ENCODE measurements at places on chromosomes 4 and X.

GRCh38 chrX:19750783-19751467, 136.5 kb downstream of the SH3KBP1 start:
- DNase-seq: no peak

DNA sequence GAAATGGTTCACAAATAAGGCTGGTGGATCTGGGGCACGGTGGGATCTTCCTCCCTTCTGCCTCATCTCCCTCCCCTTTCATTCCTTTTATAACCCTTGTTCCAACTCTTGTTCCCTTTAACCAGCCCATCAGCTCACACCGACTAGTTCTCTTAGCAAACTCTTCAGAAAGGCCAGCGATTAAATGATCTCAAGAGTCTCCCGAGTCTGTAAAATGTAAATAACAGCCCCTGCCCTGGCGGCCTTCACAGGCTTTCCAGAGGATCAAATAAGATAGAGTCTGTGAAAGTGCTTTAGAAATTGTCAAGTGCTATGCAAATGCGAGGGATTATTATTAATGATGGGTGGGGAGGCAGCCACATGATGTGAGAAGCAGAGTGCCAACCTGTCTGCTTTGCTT, 27.1 kb downstream of the TSC22D3 start:
- DNase-seq: no peak

DNA sequence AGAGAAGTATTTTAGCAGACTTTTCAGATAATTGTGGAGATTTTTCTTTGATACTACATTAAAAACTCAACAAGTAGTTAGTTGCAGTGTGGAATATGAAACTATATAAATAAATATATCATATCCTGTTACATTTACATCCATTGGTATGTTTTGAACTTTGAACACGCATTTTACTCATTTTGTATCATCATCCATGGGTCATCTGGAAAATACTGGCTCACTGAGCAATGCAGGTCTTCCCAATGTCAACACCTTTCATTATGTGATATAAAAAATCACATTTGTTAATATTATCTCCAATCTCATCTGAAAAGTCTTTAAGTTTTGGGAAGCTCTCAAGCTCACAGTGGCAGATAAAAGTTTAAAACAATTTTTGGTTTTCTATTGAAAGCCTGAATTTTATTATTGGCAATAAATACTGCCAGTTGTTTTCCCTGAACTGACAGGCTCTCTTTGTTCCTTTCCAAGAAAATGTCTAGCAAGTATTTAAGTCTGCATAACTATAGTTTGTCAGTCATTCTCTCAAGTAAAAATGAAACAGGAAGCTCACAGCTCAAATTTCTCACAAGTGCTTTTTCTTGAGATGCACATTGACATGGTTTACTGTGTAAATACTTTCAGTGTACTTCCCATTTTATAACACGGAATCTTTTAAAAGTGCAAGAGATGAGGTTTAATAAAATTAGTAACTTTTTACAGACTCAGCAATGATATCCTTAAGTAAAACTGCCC, 183.5 kb upstream of the GPC4 start:
- no peak for DNase-seq

DNA sequence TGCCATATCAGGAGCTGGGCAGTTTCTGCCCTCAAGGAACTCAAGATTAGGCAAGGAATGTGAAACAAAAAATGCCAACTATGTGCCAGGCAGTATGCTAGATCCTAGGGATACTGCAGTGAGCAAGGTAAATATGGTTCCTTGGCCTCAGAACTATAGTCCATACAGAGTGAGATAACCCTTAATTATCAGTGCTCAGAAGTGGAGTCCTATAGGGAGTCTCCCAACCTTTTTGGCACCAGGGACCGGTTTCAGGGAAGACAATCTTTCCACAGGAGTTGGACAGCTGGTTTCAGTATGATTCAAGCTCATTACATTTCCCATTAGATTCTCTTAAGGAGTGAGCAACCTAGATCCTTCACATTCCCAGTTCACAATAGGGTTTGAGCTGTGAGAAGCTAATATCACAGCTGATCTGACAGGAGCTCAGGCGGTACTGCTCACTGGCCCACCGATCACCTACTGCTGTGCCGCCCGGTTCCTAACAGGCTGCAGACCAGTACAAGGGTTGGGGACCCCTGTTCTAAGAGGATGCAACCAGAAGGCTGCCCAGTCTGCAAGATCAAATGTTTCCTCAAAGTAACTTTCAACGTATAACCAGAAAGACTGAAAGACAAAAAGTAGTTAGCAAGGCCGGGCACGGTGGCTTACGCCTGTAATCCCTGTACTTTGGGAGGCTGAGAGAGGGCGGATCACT, 1.7 kb upstream of the SRP72 start:
- DNase-seq: no peak

DNA sequence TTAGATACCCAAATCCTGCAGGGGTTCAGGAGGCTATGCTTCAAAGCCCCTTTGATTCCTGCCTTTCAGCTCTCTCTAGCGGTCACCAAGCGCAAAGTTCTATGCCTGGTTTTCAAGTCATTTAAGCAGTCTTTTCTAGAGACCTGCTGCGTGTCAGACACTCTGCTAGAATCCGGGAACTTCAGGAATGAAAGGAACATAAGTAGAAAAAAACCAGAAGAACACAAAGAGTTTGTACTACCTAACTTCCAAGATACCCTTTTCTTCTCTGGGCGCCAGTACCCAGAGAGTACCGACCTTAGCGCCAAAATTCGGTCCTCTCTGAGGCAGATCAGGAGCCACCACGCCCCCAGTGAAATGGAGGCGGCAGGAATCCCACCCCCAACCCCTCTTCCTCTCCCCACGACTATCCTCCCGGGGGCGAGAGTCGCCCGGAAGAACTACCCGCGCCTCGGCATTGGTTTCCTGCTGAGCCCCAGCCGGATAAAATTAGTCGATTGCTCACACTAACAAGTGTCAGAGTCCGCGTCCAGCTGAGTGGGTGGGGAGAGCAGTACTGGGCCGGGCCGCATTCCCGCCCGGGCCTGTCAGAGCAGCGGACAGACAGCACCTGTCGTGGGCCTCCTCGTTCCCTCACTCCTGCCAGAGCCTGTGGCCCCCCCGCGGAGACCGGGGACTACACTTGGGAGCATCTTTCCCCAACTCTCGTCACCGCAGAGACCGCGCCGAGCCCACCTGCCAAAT, 78.8 kb downstream of the RLIM start:
- DNase-seq: no peak

DNA sequence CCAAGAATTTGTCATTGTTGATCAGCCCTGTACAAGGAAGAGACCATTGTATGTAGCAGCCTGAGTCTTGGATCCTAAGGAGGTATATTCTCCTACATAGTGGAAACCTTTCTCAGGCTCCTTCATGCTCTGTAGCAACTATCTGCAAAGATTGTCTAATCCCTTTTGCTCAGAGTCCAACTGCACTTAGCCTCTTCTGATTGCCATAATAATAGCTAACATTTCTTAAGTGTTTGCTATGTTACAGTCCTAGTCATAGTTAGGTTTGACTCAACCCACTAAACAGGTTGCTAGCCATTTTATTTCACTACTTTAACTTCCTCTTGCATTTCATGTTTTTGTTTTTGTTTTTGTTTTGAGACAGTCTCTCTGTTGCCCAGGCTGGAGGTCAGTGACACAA, 50.8 kb upstream of the SLC16A2 start:
- DNase-seq: no peak

GRCh38 chr4:120769227-120769626, 153.3 kb downstream of the PRDM5 start:
- DNase-seq: no peak

Data from stimulated activated CD8-positive, alpha-beta memory T cell treated with anti-CD3 and anti-CD28 coated beads, Interleukin-7, amount 100 ng/mL, for 48 hours (primary cell).